Muscle of leg (tissue), 16 donors: ENCODE measurements at places on chromosomes 12 and 14. TPM values are rescaled to one million over a fixed set of nuclear protein-coding genes. Genes with fewer than 3 reads are reported as not detected.

TTC9 gene
- total RNA-seq, result 4.4 TPM

NGB gene
- not detected for total RNA-seq

DNA sequence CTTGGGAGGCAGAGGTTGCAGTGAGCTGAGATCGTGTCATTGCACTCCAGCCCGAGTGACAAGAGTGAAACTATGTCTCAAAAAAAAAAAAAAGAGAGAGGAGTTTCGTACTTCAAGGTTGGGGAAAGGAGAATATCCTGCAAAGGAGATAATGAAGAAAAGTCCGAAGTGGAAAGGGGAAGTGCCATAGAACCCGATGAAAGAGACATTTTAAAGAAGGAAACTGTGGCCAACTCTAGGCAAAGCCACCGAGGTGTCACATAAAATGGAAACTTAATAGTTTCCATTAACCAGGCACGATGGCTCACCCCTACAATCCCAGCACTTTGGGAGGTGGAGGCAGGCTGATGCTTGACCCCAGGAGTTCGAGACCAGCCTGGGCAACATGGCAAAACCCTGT is 15.0 kb upstream of the LTBP2 start:
- H3K27me3 ChIP-seq, result no peaks in the 10 kb centered on the region
- no peak for DNase-seq
- H3K36me3 ChIP-seq, result no peaks in the 10 kb centered on the region
- H3K4me3 ChIP-seq, result no peak overlapping the region
- H3K4me1 ChIP-seq, result peaks cover 15% of the 10 kb centered on the region

DNA sequence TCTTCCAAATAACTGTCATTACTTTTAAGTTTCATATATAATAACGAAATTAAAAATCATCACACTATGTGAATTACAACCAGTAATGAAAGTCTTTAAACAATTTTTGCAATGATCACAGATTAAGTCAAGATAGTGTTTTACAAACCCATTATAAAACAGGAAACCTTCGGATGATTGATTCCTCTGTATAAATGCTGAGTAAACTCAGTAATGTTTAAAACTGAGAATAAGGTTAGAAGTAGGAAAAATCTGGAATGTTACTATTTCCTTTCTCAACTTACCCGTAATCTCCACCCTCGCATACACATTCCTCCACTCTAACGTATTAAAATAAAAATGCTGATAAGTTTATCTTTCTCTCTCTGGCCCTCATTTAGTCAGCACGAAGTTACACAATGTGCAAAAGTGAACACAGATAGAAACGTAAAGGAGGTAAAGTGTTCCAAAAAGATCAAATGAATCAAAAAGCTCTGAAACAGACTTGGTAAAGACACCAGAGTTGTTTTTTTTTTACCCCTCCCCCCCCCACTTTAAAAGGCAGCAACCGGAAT is 1.6 kb downstream of the ZFC3H1 start:
- no peaks in the 10 kb centered on the region for H3K27me3 ChIP-seq
- peaks cover 14% of the 10 kb centered on the region for H3K36me3 ChIP-seq
- peaks cover 7% of the 10 kb centered on the region for H3K4me1 ChIP-seq
- peak overlapping the region; percentile 99 for H3K27ac ChIP-seq

KCNA5 gene
- total RNA-seq, result 2.9 TPM

IL26 gene
- not detected for total RNA-seq

GRCh38 chr12:124395986-124396385 is 101.1 kb downstream of the RFLNA start:
- DNase-seq, result peak; percentile 62
- peaks cover 86% of the 10 kb centered on the region for H3K4me1 ChIP-seq

LALBA gene
- total RNA-seq, result not detected

DNA sequence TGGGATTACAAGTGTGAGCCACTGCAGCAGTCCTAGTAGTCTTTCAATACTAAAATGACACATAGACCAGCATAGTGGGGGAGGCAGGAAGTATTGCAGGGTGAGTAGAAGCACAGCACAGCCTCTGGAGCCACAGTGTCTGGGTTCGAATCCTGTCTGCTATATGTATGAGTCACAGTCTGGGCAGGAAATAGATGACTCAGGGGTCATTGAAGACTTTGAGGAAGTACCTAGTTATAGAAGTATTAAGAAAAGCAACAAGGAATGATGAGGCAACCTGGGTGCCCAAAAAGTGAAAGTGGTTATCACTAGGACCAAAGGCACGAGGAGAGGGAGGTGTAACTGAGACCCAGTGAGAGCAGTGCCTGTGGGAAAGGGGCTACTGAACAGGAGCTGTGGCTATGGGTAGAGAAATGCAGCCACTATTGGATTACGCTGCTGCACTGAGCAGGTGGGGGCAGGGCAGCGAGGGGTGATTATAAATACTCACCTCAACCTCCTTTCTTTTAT is 124.0 kb downstream of the PDE3A start:
- no peaks in the 10 kb centered on the region for H3K36me3 ChIP-seq
- H3K27me3 ChIP-seq, result no peaks in the 10 kb centered on the region
- no peak overlapping the region for H3K4me3 ChIP-seq
- DNase-seq, result no peak
- H3K4me1 ChIP-seq, result no peaks in the 10 kb centered on the region
- no peak overlapping the region for H3K27ac ChIP-seq

DNA sequence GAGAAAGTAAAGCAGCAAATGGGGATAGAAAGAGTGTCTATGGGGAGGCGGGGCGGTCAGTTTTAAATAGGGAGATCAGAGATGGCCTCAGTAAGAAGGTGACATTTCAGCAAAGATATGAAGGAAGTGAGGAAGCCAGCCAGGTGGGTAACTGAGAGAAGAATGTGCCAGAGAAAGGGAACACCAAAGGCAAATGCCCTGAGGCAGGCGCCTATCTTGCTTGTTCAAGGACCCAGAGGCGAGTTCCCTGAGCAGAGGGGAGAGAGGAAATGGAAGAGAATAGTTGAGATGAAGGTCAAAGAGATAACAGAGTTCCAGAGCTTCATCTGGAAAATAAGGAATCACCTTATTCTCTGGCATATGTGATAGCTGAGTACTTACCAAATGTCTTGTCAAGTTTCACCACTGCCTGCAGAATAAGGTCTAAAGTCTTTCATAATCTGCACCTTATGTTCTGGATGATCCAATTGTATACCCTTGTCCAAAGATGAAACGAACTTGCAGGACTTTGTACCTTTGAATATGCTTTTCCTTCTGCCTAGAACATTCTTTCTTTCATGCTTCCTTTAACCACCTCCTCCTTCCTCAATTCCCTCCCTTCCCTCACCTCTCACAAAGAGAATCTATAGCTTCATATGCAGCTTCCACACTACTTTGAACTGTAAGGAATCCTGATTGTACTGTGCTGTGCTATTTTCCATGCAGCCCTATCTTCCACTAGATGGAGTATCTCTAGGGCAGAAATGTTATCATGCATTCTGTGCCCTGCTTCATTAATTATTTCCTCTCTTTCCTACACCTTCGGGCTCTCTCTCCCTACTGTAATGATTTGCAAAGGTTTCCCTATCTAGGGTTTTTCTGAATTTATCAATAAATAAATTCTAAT is 38.5 kb downstream of the GNPTAB start:
- H3K4me1 ChIP-seq, result no peaks in the 10 kb centered on the region
- H3K4me3 ChIP-seq, result no peak overlapping the region
- no peak for DNase-seq
- no peaks in the 10 kb centered on the region for H3K27me3 ChIP-seq
- H3K36me3 ChIP-seq, result peaks cover 3% of the 10 kb centered on the region

PLEKHH1 gene
- total RNA-seq, result 0.75 TPM

- H3K27me3 ChIP-seq, result no peaks in the 10 kb centered on the region
- H3K27ac ChIP-seq, result no peak overlapping the region
- no peak overlapping the region for H3K4me3 ChIP-seq
- H3K4me1 ChIP-seq, result no peaks in the 10 kb centered on the region
- H3K36me3 ChIP-seq, result no peaks in the 10 kb centered on the region
Measured at GRCh38 chr12:39062266-39062996, 157.0 kb upstream of the CPNE8 start.

CLEC12A gene
- total RNA-seq, result 0.13 TPM

GLIPR1L2 gene
- total RNA-seq, result 1.5 TPM

- peak overlapping the region; percentile 99 for H3K27ac ChIP-seq
- peak; percentile 42 for DNase-seq
- H3K36me3 ChIP-seq, result peaks cover 15% of the 10 kb centered on the region
Measured at GRCh38 chr12:8948701-8949341, 624 bp downstream of the M6PR start.

CLEC7A gene
- total RNA-seq, result 1.2 TPM

GRCh38 chr12:50825372-50825838 is 17.3 kb upstream of the TMPRSS12 start:
- no peak overlapping the region for H3K27ac ChIP-seq
- peak; percentile 89 for DNase-seq
- H3K36me3 ChIP-seq, result no peaks in the 10 kb centered on the region
- H3K4me1 ChIP-seq, result peaks cover 8% of the 10 kb centered on the region

DNA sequence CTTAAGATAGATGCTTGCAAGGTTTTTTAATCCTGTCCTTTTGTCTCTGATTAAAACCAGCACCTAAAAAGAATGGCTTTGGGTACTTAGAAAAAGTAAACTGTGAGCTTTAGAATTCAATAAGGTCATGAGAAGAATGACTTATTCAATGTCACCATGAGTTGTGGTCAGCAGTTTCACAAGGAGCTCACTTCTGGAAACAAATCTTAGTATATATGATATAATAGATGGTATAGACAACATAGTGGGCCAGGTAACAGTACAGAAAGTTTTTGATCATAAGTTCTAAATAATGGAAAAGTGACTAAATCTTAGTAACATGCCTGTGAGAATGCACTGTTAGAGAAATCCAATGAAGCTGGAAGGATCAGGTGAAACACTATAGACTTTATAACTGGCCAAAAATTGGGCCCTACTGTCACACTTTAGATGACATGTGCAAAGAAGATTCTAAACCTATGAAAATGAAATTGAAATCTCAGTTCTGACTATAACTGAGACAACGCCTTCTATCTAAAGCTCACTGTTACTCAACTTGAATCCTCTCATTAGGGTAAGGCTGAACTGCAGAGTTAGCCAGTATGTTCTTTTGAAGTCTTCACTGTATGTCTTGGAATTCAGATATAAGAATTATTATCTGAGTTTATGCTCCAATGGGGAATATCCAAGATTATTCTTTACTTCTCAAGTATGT is 42.4 kb upstream of the RAD51AP1 start:
- no peaks in the 10 kb centered on the region for H3K27me3 ChIP-seq
- no peak overlapping the region for H3K27ac ChIP-seq
- H3K4me3 ChIP-seq, result no peak overlapping the region
- no peak for DNase-seq
- no peaks in the 10 kb centered on the region for H3K4me1 ChIP-seq
- peaks cover 14% of the 10 kb centered on the region for H3K36me3 ChIP-seq

KRT82 gene
- total RNA-seq, result not detected

- no peak for DNase-seq
- no peak overlapping the region for H3K27ac ChIP-seq
- H3K4me3 ChIP-seq, result no peak overlapping the region
- peaks cover 5% of the 10 kb centered on the region for H3K36me3 ChIP-seq
- H3K4me1 ChIP-seq, result no peaks in the 10 kb centered on the region
Measured at GRCh38 chr14:71006200-71006563, 98.9 kb downstream of the PCNX1 start.

DNA sequence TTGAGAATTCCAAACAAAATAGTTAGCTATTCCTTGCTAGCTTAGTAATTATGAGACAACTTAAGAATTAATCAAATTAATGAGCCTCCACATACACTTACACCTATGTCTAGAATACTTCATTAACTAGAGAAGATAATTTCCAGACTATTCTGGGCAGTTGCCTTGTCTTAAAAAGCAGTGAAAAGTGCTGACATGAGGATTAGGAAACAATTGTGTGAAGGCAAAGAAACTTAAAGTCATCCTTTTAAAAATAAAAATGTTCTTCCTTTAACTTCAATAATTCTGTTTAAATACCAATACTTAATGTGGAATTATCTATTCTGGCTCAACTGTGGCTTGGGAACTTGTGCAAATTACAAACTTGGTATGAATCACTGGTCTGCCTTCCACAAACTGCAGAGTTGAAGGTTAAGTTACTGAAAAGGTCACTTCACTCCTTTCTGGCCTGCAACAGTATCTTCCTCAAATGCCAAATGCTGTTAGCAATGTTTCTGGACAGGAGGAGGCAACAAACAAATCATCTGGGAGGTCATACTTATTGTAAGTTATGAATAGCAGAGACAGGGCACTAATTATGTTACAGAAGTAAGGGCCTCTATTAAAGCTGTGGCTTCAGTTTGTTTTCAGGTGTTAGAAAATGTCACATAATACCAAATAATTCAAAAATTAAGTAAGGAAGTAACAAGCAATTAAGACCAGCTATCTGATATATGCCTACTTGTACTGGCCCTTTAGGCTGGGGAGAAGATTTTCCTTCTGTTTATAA is 19.2 kb downstream of the PPTC7 start:
- H3K27me3 ChIP-seq, result no peaks in the 10 kb centered on the region
- no peaks in the 10 kb centered on the region for H3K4me1 ChIP-seq
- DNase-seq, result peak; percentile 22
- H3K4me3 ChIP-seq, result no peak overlapping the region

GRCh38 chr12:112559784-112560183 is 141.0 kb downstream of the PTPN11 start:
- H3K36me3 ChIP-seq, result no peaks in the 10 kb centered on the region
- H3K27me3 ChIP-seq, result peaks cover 2% of the 10 kb centered on the region
- H3K4me3 ChIP-seq, result no peak overlapping the region
- no peak overlapping the region for H3K27ac ChIP-seq
- no peaks in the 10 kb centered on the region for H3K4me1 ChIP-seq

GRCh38 chr12:5260086-5260485 is 171.8 kb upstream of the NTF3 start:
- H3K27me3 ChIP-seq, result no peaks in the 10 kb centered on the region
- H3K36me3 ChIP-seq, result no peaks in the 10 kb centered on the region
- DNase-seq, result no peak
- H3K4me3 ChIP-seq, result no peak overlapping the region
- no peak overlapping the region for H3K27ac ChIP-seq
- no peaks in the 10 kb centered on the region for H3K4me1 ChIP-seq

DNA sequence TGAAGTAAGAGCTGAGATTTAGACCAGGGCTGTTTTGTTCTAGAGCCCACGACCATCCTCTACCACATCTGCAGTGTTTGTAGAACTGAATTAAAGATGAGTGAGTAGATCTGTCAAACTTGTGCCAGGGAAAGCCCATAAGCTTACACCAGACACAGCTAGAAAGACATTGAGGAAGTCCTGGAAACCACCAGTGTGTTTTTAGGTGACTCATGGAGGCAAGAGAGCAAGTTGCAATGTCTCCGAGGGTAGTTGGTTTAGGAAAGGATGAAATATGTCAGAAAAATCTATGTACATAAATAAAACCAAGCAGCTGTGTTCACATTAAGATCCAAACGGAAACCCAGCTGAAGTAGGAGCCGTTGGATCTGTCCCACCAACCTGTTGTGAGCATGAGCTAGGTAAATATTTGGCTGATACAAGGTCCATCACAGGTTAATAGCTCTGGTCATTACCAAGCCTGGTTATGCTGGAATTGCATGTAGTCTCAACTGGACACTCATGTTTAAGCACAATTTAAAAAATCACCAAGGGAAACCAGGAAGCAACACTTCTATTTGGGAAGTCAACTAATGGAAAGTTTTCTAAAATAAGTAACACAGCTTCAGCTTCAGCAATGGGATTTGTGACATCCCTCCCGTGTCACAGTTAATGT is 49.9 kb upstream of the PLEKHG3 start:
- peak overlapping the region; percentile 80 for H3K27ac ChIP-seq
- DNase-seq, result peak; percentile 90
- peaks cover 2% of the 10 kb centered on the region for H3K27me3 ChIP-seq
- peaks cover 21% of the 10 kb centered on the region for H3K4me1 ChIP-seq
- H3K4me3 ChIP-seq, result no peak overlapping the region
- H3K36me3 ChIP-seq, result no peaks in the 10 kb centered on the region
